ENCODE measurements at places on chromosomes 2 and 18.
A peak's percentile ranks its signal among the peaks of the same experiment; 100 is the strongest.

DNA sequence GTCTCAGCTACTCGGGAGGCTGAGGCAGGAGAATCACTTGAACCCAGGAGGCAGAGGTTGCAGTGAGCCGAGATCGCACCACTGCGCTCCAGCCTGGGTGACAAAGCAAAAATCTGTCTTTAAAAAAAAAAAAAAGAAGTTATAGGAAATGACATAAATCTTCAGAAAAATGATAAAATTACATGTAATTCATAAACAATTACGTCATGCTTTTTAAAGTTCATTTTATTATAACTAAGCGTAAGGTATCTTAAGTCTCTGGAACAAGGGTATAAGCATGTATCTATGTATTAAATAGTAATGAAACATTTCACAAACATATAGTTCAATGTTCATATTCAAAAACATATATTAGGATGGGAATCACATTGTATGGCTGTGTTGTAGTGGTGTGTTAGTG, 425.9 kb downstream of the SPAG16 start:
- DNase-seq: no peak

GRCh38 chr18:28176948-28177827, at the start of gene CDH2:
Gene CDH2 (minus strand): TSS chr18:28177130. CDS start chr18:28177022, 108 bp downstream.
- no peak for DNase-seq

- DNase-seq: no peak
These were observed 2113.3 kb upstream of the PIK3C3 start for GRCh38 chr18:39841482-39842365.

- DNase-seq: no peak
These were observed 83.2 kb downstream of the DDX1 start for GRCh38 chr2:15674637-15675455.

- peak; percentile 83 for DNase-seq
These were observed 18.2 kb downstream of the NRP2 start for GRCh38 chr2:205700331-205701132.

DNA sequence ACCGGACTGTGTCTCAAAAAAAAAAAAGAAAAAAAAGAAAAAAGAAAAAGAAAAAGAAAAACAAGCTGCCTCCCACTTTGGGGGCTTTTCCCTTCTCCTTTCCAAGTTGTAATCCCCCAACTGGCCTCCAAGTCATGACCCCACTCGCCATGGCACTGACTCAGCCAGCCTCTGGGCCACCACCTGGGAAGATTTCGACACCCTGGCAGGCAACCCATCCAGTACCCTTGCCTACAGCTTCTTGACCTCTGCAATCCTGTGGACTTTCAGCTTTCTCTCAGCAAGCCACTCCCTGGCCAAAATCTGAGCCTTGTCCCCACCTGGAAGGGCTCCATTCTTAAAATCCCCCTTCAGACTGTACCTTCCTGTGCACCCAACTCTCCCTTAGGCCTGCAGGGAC, 22.3 kb upstream of the FOSL2 start:
- no peak for DNase-seq

DNA sequence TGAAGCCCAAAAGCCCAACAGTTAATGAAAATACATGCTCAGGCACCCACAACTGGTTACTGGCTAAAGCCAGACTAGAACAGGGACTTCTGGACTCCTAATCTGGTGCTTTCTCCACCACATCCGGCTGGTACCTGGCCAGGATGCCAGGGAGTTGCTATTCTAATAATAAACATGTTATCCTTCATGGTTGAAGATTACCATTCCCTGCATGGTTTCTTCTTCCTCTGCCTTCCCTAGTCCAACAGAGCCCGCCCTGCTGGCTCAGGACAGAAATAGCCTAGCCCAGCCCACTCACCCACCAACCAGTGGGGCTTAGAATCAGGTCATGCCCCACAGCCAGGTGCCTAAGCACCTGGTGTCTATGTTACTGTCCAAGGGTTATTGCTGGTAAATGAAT, 184.2 kb downstream of the TMEM247 start:
- DNase-seq: no peak

- DNase-seq: peak; percentile 97
These were observed 215.4 kb upstream of the HNRNPA3 start for GRCh38 chr2:176997074-176997791.

GRCh38 chr2:172431463-172431862, 4.1 kb downstream of the ITGA6 start:
- DNase-seq: no peak

- peak; percentile 25 for DNase-seq
These were observed 107.6 kb downstream of the AP1S3 start for GRCh38 chr2:223729781-223730180.

DNA sequence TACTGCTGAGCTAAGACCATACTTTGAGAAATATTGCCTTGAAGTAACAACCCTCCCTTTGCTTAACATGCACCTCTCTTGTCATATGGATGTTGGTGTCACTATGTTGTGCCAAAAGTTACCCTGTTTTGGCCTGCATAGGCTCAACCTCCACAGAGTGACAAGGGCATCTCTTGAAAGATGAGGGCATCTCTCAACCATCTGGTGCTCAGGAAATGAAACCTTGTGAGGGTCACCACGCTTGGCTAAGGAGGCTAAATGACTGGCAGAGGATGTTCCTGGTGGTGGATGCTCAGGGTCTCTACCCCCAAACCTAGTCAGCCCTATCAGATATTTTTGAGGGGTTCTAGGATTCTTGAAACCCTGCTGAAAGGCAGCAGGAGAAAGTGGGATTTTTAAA, 2.3 kb downstream of the LHCGR start:
- no peak for DNase-seq

- no peak for DNase-seq
These were observed 28.4 kb downstream of the DNAJC10 start for GRCh38 chr2:182744490-182744889.
